ENCODE measurements at places on chromosomes 5 and 9. TPM values are rescaled to one million over a fixed set of nuclear protein-coding genes. Genes with fewer than 3 reads are reported as not detected.

The GPR150 gene
- total RNA-seq = not detected

The SEMA5A gene
- total RNA-seq = not detected

The NUP188 gene
- 75.5 TPM for total RNA-seq

The CBY3 gene
- not detected for total RNA-seq

The NAIP gene
- 0.71 TPM for total RNA-seq

The CYSRT1 gene
- 1.6 TPM for total RNA-seq

The MARVELD2 gene
- total RNA-seq = 21.8 TPM

The TUSC1 gene
- 17.9 TPM for total RNA-seq

The MELK gene
- total RNA-seq = 21.8 TPM

The SETD9 gene
- 6.9 TPM for total RNA-seq

The GHR gene
- not detected for total RNA-seq

The C5orf63 gene
- 8.1 TPM for total RNA-seq

The GFI1B gene
- not detected for total RNA-seq

The RELL2 gene
- 26.6 TPM for total RNA-seq

The AOPEP gene
- total RNA-seq = 19.9 TPM

The VCAN gene
- total RNA-seq = not detected

The SV2C gene
- 0.05 TPM for total RNA-seq

The EIF4EBP3 gene
- total RNA-seq = 3.0 TPM

The LTC4S gene
- total RNA-seq = not detected

The TMEM174 gene
- total RNA-seq = not detected

The CCDC187 gene
- total RNA-seq = 2.5 TPM

The DUSP1 gene
- total RNA-seq = 286 TPM

The FBLL1 gene
- not detected for total RNA-seq

The MYORG gene
- 29.5 TPM for total RNA-seq

The CCDC152 gene
- total RNA-seq = not detected

The TAS2R1 gene
- not detected for total RNA-seq

The CDH6 gene
- total RNA-seq = not detected

The ACTBL2 gene
- 0.16 TPM for total RNA-seq

The FSTL4 gene
- 0.33 TPM for total RNA-seq

The ATG12 gene
- 21.1 TPM for total RNA-seq

The BTNL9 gene
- total RNA-seq = 36.7 TPM

The F2RL1 gene
- total RNA-seq = 61.7 TPM

The SHISAL2B gene
- total RNA-seq = not detected

The MRPS27 gene
- 56.4 TPM for total RNA-seq

The PCDHA13 gene
- total RNA-seq = not detected

The GALNT12 gene
- total RNA-seq = 39.1 TPM

The DAB2IP gene
- total RNA-seq = 58.1 TPM

The LHX3 gene
- not detected for total RNA-seq
